Lower leg skin (tissue), 4 donors: ENCODE measurements at places on chromosomes 2 and 18. TPM values are rescaled to one million over a fixed set of nuclear protein-coding genes. Genes with fewer than 3 reads are reported as not detected.

DNA sequence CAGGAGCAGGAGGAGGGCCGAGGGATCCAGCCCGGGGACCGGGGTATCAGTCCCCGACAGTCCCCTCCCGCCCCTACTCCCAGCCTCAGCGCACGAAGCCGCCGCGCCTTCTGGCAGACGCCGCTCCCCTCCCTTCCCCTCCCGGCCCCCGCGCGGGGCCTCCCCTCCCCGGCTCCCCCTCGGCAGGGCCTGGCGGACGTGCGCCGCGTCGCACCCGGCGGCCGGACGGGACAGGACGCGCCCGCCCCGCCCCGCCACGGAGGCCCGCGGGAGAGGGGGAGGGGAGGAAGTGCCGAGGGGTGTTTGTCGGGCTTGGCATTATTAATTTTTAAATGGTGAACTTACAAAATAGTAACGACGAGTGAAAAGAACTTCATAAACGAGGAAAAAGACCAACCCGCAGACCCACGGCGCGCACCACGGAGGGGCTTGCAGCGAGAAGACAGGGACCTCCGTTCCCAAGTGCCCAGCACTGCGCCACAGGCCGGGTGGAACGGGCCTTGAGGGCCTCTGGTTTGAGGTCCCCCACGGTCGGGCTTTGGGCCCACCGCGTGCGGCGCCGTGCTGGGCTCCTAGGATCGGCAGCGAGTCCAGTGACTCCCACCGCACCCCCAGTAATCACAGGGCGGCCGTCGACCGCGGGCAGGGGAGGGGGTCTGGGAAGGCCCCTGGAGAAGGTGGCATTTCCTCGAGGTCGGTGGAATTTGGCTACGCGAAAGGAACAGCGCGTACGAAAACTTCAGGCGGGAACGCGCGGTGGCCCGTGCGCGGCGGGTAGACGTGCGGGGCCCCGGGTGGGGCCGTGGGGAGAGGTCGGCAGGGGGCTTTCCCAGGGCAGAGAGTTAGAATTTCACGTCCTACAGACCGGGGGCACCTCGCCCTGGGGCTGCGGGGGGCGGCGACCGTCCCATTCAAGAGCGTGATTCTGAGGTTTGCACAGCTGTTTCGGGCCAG, 954 bp upstream of the CTDSP1 start:
- peak; percentile 70 for DNase-seq

GRCh38 chr2:20823917-20824316, 1.0 kb upstream of the LDAH start:
- no peak for DNase-seq

DNA sequence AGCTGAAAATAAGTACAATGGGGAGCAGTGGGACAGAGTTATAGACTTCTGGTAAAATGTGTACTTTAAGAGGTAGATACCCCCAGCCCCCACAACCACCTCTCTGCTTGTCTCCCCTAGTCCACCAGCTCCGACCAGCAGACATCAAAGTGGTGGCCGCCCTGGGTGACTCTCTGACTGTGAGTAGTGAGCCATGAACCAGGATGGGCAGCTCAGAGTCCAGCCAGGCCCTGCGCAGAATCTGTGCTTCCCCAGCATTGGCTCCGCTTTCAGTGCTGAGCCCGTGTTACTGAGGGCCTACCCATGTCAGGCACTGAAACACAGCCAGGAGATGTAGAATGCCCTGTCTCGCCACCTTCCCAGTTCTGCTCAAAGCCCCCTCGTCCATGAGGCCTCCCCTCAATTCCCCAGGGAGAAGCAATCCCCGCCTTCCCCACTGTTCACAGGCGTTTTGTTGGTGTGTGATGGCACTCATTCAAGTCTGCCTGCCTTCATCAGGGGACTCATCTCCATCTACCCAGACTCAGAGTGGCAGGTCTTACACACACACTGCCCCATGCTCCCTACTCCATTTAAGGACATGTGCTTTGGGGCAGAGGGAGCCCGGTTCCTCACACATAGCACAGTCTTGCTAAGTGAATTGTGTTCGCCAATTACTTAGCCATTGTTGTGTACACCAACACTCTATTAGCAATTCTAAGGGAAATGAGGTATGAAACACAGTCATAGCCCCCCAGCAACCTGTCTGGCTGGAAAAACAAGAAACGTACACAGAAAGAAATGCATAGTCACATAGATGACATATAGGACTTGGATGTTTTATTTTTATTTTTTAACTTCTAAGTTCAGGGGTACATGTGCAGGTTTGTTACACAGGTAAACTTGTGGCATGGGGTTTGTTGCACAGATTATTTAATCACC, 122.6 kb downstream of the PLB1 start:
- no peak for DNase-seq

- DNase-seq: peak; percentile 48
These were observed 10.6 kb upstream of the BIN1 start for GRCh38 chr2:127117603-127118002.

GRCh38 chr2:20596193-20596972, 54.5 kb downstream of the HS1BP3 start:
- DNase-seq: peak; percentile 56

Gene SCG2
- total RNA-seq: not detected

Gene ALS2
- total RNA-seq: 26.4 TPM

Gene CRYGB
- total RNA-seq: not detected

Gene ZNF892
- total RNA-seq: 1.2 TPM
